ENCODE measurements at places on chromosomes 4 and X.

DNA sequence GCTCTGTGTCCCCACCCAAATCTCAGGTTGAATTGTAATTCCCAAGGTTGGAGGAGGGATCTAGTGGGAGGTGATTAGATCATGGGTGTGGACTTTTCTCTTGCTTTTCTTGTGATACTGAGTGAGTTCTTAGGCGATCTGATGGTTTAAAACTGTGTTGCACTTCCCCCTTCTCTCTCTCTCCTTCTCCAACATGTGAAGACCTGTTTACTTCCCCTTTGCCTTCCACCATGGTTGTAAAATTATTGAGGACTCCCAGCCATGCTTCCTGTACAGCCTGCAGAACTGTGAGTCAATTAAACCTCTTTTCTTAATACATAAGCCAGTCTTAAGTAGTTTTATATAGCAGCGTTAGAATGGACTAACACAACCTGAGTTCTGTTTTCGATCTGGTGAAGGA lies 738.2 kb downstream of the ARAP2 start:
- H3K36me3 ChIP-seq: no peaks in the 10 kb centered on the region
- H3K27ac ChIP-seq: no peak overlapping the region
- no peaks in the 10 kb centered on the region for H3K27me3 ChIP-seq
- DNase-seq: no peak
- H3K4me3 ChIP-seq: no peak overlapping the region

DNA sequence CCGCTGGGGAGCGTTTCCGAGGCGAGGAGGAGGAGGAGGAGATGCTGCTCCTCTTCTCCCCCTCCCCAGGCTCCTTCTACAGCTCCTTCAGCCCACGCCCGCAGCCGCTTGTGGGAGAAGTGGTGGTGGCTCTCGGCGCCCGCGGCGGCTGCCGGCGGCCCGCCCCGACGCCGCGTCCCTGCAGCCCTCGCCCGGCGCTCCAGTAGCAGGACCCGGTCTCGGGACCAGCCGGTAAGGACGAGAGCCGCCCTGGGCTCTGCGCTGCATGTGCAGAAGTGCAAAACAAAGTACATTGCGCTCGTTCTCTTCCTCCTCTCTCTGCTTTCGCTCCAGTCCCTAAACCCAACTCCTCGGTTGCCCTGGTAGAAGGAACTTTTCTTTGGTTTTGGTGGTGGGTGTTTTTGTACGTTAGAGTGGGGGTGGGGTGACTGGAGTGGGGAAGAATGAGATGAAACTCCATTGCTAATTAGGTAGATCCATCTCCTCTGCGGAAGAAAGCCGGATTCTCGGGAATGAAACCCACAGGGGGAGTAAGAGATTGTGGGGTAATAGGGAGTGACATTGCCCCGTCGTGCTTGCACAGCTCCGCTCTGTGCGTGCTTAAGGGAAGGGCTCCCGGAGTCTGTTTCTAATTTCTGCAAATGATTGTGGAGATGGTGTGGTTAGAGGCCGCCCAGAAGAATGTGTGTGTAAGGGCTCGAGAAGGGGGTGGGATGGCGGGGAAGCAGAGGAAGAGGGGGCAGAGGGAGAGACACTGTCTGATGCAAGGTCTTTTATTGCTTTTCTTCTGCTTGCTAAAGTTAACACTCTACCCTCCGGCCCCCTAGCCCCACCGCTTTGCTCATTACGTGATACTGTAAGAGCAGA lies 677 bp downstream of the PTPN13 start:
- H3K4me1 ChIP-seq: peaks cover 12% of the 10 kb centered on the region
- no peaks in the 10 kb centered on the region for H3K27me3 ChIP-seq
- H3K36me3 ChIP-seq: no peaks in the 10 kb centered on the region
- peak overlapping the region; percentile 82 for H3K27ac ChIP-seq

DNA sequence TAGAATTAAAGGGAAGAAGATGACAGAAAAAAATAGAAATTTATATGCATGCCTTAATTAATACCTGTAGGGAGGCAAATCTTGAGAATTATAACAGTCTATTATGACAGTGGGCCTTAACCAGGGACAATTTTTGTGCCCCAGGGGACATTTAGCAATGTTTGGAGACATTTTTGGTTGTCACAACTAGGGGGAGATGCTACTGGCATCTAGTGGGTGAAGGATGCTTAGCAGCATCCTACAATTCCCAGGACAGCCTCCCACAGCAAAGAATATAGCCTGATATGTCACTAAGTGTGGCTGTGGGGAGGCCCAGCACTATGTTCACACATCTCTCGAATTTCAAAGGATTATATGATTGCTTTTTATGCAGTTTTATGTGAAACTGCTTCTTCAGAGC lies 10.5 kb downstream of the GPR82 start:
- H3K27ac ChIP-seq: no peak overlapping the region
- no peak overlapping the region for H3K4me3 ChIP-seq
- H3K36me3 ChIP-seq: no peaks in the 10 kb centered on the region
- H3K4me1 ChIP-seq: no peaks in the 10 kb centered on the region
- DNase-seq: no peak

DNA sequence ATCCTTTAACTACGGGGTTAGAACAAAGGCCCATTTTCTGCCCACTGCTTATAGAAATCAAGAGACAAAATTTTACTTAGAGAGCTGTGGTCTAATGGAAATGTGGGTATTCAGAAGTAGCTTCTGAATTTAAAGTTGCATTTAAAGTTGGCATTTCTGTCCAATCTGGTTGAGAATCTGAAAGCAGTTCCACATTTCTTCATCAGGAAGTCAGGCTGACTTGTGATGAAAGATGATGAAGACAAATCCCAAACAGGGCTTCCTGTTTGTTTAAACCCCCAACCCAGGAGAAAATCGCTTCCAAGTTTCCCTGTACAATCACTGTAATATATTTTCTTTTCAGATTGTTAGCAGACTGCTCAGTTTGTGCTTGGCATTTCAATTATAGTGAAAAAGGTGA lies 345.3 kb downstream of the SPRY1 start:
- H3K36me3 ChIP-seq: no peaks in the 10 kb centered on the region
- peaks cover 3% of the 10 kb centered on the region for H3K4me1 ChIP-seq
- no peak for DNase-seq
- no peaks in the 10 kb centered on the region for H3K27me3 ChIP-seq
- no peak overlapping the region for H3K27ac ChIP-seq
- H3K4me3 ChIP-seq: no peak overlapping the region

GRCh38 chr4:18389115-18389514 lies 367.6 kb upstream of the LCORL start:
- H3K4me3 ChIP-seq: no peak overlapping the region
- H3K27me3 ChIP-seq: no peaks in the 10 kb centered on the region
- no peaks in the 10 kb centered on the region for H3K36me3 ChIP-seq
- H3K27ac ChIP-seq: no peak overlapping the region
- H3K4me1 ChIP-seq: peaks cover 37% of the 10 kb centered on the region
